ENCODE measurements at places on chromosomes 3 and 15.

- DNase-seq: peak; percentile 55
These were observed 9.9 kb downstream of the KY start for GRCh38 chr3:134640872-134641470.

- DNase-seq: no peak
These were observed 158.5 kb downstream of the FEZF2 start for GRCh38 chr3:62214850-62215249.

DNA sequence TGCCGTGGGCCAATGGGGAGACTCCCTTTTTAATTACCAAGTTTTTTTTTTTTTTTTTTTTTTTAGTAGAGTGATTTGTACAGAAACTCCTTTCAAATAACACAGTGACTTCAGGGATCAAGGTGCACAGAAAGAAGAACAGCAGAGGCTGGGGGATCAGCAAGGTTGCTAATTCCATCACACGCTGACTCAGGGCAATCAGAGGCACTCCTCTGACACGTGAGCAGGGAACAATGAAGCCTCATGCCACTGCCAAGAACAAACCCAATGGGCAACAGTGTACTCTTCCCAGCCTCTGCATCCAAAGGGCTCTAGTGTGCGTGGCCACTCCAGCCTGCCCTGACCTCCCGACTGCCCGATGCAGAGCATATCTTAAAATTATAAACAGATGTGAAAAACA is 186.7 kb upstream of the WNT5A start:
- no peak for DNase-seq

- DNase-seq: no peak
These were observed 38.1 kb upstream of the NMNAT3 start for GRCh38 chr3:139715743-139716360.

DNA sequence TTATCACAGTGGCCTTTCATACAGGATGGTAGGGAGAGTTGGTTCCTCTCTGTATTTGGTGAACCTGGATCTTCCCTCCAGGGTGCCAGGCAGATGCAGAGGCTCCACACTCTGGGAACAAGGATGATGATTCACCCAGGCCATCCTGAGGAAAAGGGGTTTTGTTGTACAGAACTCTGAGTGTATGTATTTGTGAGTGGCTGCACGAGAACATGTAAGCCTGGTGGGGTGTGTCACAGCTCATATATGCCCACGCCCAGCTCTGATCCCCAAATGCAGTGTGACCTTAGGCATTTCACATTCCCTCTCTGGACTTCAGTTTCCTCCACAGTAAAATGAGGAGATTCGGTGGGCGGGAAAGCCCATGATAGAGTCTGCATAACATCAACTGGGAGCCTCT is 11.6 kb upstream of the CILP start:
- DNase-seq: no peak

DNA sequence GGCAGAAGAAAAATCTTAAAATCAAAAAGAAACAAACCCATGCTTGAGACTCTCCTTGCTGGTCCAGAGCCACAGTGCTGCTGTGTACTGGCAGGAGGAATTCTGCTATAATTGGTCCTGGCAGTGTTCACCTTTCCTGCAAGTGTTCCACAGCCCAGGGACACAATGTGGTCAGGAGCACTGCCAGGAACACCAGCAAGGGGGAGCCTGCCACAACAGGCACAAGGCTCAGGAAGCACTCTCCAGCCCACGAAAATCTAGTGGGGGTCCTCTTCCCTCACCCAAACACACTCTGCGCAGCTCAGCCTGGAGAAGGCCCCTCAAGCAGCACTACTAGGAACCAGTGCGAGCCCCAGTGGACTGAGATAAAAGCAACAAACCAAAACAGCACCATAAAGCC is 92.9 kb downstream of the UBE3A start:
- peak; percentile 17 for DNase-seq

GRCh38 chr15:66774001-66774814 is 72.2 kb downstream of the SMAD6 start:
- DNase-seq: peak; percentile 87

- DNase-seq: no peak
These were observed 45.7 kb upstream of the INO80 start for GRCh38 chr15:41161736-41162135.

DNA sequence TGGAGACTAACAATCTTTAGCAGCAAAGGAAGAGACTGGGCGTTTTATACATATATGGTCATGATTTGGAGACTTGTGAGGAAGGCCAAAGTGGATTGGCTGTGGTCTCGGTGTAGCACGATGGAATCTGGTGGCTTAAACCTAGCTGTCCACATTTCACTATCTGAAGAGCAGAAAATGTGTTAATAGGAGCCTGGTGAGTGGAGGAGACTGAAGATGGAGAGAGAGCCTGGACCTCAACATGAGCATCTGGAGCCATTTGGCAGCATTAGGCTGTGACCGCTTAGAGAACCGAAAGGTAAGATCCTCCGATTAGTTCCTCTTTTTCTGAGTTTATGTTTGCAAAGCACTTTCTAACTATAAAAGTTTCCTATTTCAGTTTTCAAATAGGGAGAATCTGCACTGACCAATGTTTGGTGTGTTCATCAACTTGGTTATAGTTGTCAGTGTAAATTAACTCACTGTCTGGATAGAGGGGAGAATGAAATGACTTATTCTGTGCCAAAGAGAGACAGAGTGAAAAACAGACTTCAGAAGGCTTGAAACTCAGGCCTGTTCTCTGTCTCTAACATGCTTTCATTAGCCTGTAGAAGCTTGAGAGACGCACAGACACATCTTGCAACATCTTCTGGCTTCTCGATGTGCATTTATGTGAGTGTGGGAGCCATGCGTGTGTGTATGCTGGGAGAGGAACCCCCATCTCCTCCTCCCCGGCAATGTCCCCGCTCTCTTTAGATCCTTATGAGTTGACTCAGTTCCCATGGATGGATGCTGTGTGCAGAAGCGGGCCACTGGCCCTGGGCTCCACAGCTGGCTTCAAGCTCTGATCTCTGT is 244.7 kb upstream of the TBL1XR1 start:
- DNase-seq: no peak

- no peak for DNase-seq
These were observed 165.4 kb downstream of the SNRK start for GRCh38 chr3:43451670-43452254.

- peak; percentile 12 for DNase-seq
These were observed 7.2 kb downstream of the TM4SF1 start for GRCh38 chr3:149369991-149370866.

GRCh38 chr15:64870353-64870752 is 28.6 kb downstream of the PLEKHO2 start:
- no peak for DNase-seq

- DNase-seq: no peak
These were observed 41.2 kb downstream of the SNRK start for GRCh38 chr3:43327582-43327979.

DNA sequence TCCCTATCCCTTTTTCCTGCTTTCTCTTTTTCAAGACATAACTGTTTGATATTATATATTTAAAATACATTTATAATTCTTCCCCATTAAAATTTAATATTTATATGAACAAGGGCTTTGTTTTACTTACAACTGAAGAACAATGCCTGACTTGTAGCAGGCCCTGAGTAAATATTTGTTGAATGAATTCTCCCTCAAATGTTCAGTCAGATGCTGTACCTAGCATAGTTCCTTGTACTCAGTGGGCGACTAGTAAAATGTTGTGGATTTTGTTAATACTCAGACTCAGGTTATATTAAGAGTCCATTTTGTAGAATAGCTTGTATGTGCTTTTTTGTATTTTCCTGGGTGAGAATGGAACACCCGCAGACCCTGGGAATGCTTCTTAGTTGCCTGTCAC is 69.1 kb downstream of the SEC22A start:
- DNase-seq: no peak

DNA sequence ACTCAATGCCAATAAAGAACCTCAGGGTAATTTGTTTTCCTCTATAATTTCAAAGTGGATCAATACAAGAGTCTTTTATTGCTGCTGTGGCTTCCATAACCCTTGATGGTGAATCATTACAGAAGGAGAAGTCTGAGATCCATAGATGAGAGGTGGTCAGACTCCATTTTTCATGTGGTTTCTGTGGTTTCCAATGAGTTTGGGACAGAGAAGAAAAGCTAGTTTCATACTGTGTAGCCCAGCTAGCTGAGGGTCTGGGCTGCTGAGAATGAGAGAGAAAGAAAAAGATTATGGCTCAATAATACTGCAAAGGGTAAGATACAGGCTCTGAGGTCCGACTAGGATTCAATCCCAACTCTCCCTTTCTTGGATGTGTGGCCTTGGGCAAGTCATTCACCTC is 180.6 kb upstream of the LRRN1 start:
- DNase-seq: no peak

DNA sequence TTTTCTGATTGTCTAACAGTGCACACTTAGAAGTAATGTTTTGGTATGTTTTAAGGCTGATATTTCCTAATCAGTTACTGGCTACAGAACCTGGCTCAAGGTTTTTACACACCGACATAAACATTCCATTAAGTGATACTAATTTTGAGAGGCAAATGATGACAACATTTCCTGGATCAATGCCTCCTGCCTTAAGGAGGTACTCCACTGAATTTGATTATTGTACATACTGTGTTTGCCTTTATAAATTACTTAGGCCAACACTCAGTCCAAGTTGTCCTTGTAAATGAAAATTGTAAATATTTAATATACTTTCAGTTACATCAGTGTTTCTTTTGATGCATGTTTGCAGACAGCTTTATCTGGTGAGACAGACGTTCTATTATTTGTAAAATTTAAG is 24.2 kb upstream of the LXN start:
- no peak for DNase-seq

GRCh38 chr3:122886946-122887345 is 92.1 kb downstream of the SLC49A4 start:
- no peak for DNase-seq

DNA sequence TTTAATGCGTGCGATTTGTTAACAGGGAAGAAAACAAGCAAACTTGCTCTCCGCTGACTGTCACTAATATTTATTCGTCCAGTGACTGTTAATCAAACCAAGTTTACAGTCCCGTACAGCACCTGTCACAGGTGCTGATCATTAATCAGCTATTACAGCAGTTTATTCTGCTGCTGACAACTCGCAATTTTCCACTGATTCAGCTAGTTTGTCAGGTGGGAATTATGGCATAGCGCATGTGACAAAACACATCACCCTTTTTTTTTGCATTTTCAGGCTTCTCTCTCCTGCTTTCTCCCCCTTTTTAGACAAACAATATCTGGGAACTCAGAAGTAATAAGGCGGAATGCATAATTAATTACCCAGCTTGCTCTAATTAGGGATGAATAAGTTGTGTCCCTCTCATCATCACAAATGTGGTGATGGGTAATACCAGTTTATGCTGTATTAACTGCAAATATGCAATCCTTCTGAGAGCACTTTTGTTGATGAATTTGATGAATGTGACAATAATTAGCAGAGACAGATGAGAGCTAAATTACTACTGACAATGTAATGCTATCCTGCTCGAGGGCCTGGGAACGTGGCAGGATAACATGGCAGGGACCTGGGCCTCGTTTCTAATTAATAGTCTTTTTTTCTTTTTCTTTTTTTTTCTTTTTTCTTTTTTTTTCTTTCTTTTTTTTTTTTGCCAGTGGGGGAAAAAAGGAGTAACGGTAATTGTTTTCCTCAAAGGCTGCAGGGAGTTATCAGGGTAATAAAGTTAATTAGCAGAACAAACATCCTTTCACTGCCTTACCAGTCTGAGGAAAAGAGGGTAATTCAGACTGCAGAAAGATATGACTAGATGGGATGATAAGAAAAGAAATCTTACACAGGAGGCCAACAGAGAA is 150.3 kb upstream of the SOX2 start:
- DNase-seq: no peak

DNA sequence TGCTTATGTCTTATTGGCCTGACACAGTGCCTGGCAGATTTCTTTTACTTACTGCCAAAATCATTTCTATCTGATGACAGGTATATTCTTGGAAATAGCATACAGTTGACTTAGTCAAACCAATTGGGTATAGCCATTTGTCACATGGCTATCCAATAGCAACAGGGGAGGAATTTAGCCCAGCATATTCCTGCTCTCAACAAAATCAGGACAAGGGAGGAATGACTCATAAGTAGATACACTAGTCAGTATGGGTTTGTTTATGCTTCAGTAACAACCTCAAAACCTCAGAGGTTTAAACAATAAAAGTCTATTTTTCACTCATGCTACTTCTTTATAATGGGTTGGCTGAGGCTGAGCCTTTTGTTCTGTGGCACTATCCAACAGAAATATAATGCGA is 38.0 kb upstream of the VILL start:
- peak; percentile 62 for DNase-seq

DNA sequence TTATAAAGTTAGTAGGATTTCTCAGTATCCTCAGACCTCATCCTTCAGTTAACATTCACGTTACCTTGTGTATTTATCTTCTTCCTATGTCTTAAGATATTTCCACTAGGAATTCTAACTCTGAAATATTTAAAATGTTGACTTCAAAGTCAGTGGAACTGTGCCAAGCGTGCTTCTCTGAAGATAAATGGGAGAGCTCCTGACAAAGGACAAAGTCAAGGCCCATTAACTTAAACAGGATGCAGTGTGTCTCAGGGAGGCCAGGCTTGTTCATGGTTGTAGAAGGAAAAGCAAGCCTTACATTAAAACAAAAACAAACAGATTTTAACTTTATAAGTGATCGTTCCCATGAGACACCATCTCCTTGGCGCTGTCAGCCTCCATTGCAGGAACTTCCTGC is 41.5 kb downstream of the ABHD17C start:
- peak; percentile 40 for DNase-seq

DNA sequence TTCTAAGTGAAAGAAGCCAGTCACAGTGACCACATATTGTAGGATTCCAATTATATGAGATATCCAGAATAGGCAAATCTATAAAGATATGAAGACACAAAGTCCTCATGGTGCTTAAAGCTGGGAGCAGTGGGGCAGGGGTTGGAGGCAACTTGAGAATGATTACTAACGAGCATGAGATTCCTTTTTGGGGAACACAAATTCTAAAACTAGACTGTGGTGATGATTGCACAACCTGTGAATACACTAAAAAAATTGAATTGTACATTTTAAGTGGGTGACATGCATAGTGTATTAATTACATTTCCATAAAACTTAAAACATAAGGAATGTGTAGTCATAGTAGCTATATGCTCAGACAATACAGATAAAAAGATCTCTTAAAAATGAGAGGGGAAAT is 103.2 kb downstream of the DPH6 start:
- no peak for DNase-seq

GRCh38 chr3:147940405-147941193 is 531.4 kb downstream of the ZIC1 start:
- no peak for DNase-seq

DNA sequence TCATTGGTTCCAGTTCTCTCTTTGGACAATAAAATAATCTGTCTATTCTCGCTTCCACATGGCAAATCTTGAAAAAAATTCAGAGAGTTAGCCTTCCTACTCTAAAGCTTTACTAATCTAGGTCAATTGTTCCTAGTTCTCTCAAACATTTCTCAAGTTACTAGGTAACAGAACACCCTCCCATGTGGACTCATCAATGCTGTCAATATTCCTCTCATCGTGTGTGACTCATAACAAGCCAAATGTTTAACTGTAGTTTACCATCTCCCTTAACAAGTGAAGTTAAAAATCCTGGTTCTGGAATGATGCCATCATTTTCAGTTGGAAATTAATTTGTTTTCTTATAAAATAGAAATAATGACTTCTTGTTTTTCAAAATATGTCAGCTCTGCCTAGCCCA is 438.6 kb downstream of the ROBO1 start:
- DNase-seq: peak; percentile 63

- DNase-seq: peak; percentile 42
These were observed 69.1 kb downstream of the CMTM8 start for GRCh38 chr3:32307591-32307990.

GRCh38 chr3:115323380-115323779 is 176.3 kb upstream of the ZBTB20 start:
- DNase-seq: peak; percentile 3

Measured in kidney tubule cell (primary cell).